Esophagus squamous epithelium (tissue), 5 donors: ENCODE measurements at places on chromosomes 6 and 20.

DNA sequence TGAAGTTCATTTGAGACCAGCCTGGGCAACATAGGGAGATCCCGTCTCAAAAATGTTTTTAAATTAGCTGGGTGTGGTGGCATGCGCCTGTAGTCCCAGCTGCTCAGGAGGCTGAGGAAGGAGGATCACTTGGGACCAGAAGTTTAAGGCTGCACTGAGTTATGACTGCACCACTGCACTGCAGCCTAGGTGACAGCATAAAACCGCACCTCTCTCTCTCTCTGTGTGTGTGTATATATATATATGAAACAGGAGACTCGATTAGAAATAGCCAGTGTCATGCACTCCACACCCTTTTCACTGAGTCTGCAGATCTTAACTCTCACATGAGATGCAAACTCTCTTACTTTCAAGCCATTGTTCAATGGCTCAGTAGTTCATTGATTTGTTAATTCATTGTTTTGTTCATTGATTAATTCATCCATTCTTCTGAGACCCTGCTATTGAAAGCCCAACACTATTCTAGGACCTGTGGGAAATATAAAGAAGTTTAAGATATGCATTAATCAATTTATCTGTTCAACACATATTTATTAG, 52.4 kb upstream of the MRPS10 start:
- no peak for DNase-seq

DNA sequence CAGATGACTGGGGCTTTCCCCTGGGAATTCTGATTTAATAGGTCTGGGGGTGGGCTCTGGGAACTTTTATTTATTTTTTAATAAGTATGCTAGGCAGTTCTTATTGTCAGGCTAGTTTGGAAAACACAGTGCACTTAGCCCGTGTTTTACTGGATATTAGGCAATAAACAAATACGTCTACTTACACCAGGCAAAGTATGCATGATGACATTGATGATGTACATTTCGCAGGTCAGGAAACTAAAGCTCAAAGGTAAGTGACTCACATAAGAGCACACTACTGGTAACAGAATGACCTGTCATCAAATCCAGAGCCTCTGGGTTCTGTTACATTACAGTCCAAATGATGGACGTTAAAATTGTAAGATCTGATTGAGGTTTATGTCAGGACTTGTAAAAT, 144.4 kb upstream of the EXOC2 start:
- no peak for DNase-seq

- DNase-seq = no peak
Observed at GRCh38 chr20:45863543-45864470, 6.4 kb downstream of the ZSWIM3 start.

- no peak for DNase-seq
Observed at GRCh38 chr6:29653452-29654038, 3.3 kb upstream of the MOG start.

DNA sequence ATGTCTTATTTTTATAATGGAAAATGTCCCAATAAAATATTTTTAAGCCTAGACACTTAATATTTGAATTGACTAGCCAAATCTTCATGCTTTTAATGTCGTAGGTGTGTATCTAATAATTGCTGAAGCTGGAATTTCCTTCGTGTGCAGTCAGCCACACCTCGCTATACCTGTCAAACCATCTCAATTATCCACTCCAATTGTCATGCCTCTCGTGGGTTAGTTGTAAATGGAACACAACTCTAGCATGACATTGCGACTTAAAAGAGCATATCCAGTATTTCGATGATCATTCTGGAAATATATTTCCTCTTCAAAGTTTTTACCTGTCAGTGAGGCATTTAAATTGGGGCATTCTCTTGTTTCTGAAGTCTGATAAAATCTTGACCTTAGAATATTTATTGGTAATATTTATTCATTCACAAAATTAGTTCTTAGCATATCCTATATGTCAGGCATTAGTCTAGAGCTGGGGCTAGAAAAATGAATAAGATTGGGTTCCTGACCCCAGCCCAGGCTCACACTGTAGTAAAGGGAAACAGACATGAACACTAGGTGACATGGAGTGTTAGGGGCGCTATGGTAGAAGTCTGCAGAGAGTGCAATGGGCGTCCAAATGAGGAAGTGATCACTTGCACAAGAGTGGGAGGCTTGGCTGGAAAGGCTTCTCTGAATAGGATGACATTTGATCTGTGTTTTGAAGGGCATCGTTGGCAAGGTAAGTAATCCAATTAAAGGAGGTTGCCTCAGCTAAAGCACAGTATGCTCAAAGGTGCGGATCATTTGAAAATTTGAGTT, 11.0 kb upstream of the CFAP206 start:
- DNase-seq = no peak
